Vagina (tissue), 2 donors: ENCODE measurements at places on chromosomes 7 and 10. TPM values are rescaled to one million over a fixed set of nuclear protein-coding genes. Genes with fewer than 3 reads are reported as not detected.

Gene SFTPD
- total RNA-seq: not detected

Gene RSPH10B2
- 5.2 TPM for total RNA-seq

Gene MYL10
- not detected for total RNA-seq

Gene SLC16A12
- 3.7 TPM for total RNA-seq

Gene RARRES2
- total RNA-seq: 305 TPM

Gene HOXA3
- total RNA-seq: 3.9 TPM

- DNase-seq: no peak
Observed at GRCh38 chr7:120615703-120616102, 242.2 kb downstream of the TSPAN12 start.

GRCh38 chr10:119190353-119190752, 11.7 kb upstream of the PRDX3 start:
- DNase-seq: no peak

DNA sequence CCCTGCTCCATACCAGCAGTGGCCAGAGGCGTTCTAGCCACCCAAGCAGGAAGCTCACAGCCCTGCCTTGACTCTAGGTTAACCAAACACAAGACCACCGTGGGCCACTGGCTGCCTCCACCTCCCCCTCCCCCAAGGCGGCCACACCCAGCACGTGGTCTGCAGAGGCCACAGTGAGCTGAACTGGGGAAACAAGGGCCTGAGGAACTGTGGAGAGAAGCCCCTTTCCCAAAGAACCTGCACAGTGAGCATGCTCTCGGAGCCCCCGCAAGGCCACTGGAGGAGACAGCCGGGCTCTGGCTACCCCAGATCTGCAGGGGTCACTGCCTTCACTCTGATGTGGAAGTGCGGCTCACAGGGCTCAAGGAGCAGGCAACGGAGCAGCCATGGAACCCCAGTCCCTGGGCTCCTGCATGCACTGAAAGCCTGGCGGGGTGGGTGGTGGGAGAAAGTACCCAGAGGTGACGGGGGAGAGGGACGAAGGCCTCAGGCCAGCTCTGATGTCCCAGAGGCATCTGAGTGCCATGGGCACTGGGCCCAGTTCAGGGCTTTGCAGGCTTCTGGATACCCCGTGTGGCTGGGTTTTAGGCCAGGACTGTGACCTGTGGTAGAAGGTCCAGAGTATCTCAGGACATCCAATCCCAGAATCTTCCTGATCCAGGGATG, 189.2 kb downstream of the EBF3 start:
- DNase-seq: peak; percentile 72

GRCh38 chr7:18861514-18862118, 255.8 kb downstream of the TWIST1 start:
- DNase-seq: no peak

- no peak for DNase-seq
Observed at GRCh38 chr7:30459591-30460245, 18.9 kb downstream of the NOD1 start.

DNA sequence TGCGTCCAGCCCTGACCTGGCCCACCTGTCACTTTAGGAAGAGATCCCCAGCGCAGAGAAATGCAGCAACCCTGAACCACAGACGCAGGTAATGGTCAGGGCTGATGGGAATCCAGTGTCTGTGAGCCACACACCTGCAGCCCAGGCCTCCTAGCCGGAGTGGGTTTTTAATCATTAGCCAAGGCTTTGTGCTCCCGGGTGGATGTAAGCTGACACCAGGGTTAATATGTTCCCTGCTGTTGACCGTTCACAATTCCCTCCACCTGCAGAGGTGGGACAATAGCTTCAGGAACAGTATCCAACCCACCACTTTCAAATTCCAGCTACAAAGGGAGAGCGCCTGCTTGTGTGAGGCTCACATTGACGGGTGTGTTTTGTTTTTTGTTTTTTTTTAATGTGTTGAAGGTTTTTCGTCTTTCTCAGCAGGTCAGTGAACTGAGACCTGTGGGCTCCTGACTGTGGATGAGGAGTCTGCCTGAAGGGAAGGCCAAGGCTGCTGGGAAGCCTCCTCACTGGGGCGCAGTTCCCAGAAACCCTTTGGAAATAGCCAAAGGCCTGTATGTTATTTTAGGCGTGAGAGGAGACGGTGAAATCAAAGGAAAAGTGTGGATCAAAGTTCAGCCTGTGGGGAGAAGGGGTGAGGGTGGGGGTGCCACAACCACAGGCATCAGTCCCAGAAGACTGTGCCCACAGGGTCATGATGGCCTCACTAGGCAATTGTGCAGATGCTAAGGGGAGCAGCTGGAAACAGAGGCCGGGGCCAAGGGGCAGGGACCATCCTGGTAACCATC, 111.1 kb downstream of the TNS3 start:
- no peak for DNase-seq

DNA sequence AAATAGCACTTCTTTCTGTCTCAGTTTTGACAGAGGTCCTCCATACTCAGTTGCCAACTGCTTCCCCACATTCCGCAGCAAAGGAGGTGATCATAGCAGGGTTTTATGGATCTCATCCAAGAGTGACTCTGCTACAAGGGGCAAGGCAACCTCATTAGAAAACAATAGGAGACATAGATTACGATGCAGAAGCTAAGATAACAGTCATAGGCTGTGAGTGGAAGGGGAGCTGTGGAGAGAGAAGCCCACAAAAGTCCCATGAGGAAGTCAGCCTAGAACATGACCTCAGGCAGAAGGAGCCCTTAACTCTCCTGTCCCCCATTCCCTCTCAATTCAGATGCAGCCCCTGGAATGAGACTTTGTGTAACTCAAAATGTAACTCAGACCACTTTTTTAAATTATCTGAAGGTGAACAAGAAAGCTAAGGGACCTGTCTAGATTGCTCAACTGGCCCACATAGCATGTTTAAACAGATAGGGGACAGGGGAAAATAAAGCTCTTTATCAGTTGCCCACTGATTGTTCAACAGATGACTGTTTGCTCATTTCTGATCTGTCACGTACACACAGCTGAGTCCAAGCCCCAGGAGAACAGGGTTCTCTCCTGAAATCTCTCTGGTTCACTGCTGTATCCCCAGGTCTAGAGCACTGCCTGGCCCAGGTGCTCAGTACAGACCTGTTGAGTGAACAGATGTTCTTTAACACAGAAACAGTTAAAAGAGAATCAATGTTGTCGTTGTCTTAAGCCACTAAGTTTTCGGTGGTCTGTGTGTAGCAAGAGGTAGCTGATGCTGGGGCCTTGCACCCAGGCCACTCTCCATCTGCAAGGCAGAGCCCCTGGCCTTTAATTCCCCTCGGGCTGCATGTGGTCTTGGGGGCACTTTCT, 1.5 kb upstream of the NCOA4 start:
- DNase-seq: no peak

DNA sequence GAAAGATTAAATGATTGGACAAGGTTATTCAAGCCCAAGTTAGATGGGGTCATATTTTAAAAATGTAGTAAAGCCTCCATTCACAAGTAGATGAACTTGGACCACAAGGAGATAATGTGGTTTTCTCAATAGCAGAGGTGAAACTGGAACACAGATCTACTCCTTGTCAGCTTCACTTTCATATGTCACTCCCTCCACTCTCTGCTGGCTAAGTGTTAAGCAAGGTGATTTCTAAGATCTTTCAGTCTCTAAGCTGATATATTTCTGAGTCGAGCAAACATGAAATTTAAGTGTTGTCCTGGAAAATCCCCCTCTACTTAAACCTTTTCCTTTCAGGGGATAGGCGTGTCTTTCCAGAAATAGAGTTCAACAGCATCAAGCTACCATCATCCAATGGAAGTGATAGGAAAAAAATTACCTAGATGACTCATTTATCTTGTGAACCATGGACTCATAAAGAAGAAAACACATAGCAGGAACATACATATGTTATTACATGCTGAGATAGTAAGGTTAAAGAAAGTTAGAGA, 275.0 kb downstream of the PTEN start:
- DNase-seq: no peak

- DNase-seq: no peak
Observed at GRCh38 chr7:100983451-100984187, 14.3 kb downstream of the MUC12 start.

DNA sequence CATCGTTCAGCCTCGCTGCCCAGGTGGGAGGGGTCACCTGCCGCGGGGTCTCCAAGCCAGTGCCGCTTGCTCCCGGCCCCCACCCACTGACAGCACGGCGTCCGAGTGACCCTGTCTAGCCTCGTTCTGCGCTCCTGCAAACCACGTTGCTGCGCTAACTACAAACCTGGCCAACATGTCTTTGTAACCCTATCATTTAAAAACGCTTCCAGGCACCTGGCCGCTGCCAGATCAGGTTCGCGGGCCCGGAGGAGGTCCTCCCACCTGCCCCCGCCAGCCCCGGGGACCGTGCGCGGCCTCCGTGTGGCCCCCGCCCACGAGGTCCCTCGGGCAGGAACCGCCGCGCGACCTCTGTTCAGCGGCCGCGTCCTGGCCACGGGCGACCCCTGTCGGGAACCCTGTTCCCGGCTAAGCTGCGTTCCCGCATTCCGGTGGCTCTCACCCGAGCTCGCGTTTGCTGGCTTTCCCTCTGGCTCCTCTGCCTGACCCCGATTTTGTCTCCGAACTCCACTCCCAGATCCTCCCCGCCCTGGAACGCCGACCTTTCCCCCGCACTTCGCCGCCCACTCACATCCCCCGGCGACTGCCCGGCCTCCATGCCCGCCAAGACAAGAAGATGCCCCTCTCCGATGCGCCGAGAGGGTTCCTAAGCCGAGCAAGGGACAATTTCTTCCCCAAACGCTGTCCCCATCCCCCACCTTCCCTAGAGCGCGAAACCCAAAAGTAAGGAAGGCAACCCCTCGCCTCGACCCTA, 2.4 kb downstream of the SFMBT2 start:
- DNase-seq: no peak

GRCh38 chr7:1233333-1234048, 819 bp downstream of the UNCX start:
- no peak for DNase-seq

GRCh38 chr7:23246555-23246954, at the start of gene GPNMB:
Gene GPNMB (plus strand): TSS chr7:23246775. CDS start chr7:23246858, 83 bp downstream.
- peak; percentile 94 for DNase-seq

GRCh38 chr10:131743190-131744151, 157.3 kb upstream of the PPP2R2D start:
- no peak for DNase-seq

GRCh38 chr10:113631684-113632367, 32.0 kb downstream of the NRAP start:
- no peak for DNase-seq
